Stimulated activated CD4-positive, alpha-beta T cell treated with anti-CD3 and anti-CD28 coated beads, Interleukin-15, amount 100 ng/mL, for 48 hours (primary cell): ENCODE measurements at places on chromosomes 11 and 22.

GRCh38 chr22:25876871-25877270 lies 134.9 kb downstream of the MYO18B start:
- no peak for DNase-seq

DNA sequence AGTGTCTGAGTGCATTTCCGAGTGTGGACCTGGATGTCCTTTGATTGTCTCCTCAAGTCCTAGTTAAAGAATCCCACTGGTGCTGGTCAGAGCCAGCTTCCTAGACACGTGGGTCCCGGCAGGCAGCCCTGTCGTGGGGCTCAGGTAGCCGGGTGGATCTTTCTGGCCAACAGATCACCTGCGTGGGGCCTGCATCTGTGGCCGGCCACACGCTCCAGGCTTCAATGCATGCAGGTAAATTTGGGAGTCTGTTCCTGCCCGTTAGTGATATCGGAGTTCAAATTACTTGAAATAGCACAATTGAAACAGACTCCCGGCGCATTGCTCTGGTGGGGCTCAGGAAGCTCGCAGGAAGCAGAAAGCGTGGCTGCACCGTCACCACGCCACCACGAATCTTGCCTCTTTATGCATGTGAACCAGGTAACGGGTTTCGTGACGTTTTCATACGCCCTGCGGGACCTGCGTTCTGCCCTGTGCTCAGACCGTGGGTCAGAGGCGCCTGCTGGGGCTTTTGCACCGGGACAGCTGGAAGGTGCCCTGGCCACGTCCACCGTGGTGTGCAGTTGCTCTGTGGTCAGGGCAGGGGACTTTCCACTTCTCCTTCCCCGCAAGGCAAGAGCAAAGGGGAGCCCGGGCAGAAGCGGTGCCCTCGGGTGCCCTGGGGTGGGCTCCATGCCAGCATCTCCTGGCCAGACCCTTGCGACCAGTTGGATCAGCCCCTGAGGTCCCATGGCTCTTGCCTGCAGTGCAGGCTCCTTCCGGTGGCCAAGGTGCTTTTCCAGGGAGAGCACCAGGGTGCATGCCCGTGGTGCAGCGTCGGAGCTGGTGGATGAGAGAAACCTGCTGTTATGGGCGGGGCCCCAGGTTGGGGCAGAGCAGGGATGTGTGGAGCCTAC lies 803.5 kb downstream of the BRD1 start:
- no peak for DNase-seq

GRCh38 chr11:18064450-18065054 lies 18.5 kb upstream of the TPH1 start:
- DNase-seq = no peak

- no peak for DNase-seq
These were observed 47.1 kb upstream of the PRODH start for GRCh38 chr22:18983120-18983651.

- DNase-seq = no peak
These were observed 51.3 kb upstream of the TOP3B start for GRCh38 chr22:22033803-22034468.

- DNase-seq = no peak
These were observed 395.1 kb downstream of the MN1 start for GRCh38 chr22:27406389-27406861.

GRCh38 chr11:43868852-43869567 lies 11.6 kb upstream of the ALKBH3 start:
- peak; percentile 9 for DNase-seq

DNA sequence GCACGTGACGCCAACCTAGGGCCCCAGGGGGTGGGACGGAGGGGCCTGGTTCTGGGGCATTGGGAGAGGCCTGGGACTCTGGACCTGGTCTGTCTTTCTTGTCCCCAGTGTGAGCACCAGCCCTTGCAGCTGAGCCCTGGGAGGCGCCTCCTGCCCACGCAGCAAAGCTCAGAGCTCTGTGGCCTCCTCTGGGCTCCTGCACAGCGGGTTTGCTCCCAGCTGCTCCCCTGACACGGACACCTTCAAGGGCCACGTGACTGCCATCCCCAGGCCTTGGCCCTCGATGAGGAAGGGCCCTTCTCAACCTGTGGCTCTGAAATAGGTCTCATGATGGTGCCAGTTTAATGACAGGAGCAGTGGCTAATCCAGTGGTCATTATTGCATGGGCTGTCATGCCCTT lies 31.5 kb upstream of the CCDC188 start:
- DNase-seq = no peak

DNA sequence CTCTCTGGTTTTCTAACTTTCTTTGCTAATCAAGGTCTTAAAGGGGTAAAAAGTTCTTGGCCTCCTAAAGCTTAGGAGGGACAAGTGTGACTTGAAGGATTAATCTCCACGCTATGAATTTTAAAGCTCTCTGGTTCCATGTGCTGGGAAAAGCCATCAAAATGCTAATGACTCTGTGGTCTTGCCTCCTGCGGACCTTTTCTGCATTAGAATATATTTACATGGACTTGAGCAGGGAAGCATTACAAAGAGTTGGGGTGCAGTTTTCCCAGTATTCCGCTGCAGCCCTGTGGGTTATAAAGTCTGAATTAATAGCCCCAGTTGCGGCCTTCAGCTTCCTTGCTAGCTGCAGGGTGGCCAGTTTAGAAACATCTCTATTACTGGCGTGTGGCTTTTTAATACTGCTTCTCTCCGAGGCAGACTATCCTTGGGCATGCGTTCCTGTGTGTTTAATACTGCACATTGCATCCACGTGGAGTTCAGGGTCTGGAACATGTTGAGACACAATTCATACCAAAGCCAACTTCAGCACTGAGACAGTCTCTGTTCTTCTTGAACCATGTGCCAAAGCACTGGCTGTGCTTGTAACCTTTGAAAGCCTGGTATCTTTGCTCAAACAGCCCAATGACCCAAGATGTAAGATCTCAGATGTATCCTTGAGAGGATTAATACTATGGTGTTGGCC lies 27.3 kb downstream of the TSPAN18 start:
- DNase-seq = no peak

DNA sequence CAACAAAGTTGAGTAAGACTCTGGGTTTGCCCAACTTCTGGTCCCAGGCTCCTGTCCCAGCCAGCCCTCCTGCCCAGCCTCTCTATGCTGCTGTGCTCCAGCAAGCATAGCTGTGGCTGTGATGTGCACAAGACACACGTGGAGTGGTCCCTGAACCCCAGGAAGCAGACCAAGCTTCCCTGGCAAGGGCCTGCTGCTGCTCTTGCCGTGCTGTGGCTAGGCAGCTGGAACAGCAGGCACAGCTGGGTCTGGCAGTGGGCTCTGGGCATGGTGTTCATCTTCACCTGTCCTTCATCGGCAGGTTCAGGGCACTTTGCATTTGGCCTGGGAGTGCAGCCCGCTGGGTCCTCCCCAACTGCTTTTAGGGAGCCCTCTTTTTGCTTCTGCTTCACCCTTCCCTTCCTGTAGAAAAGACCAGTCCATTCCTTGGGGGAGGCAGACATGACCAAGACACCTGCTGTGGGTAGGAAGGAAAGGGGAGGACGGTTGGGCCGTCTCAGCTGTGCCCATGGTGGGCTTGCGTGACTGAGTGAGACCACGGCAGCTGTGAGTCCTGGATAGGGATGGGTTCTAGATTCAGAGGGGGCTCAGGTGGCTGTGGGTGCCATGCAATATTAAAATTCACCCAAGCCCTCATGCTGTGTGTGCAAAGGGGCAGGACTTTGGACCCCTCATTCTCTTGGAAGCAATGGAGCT lies 26.1 kb upstream of the ETS1 start:
- no peak for DNase-seq

DNA sequence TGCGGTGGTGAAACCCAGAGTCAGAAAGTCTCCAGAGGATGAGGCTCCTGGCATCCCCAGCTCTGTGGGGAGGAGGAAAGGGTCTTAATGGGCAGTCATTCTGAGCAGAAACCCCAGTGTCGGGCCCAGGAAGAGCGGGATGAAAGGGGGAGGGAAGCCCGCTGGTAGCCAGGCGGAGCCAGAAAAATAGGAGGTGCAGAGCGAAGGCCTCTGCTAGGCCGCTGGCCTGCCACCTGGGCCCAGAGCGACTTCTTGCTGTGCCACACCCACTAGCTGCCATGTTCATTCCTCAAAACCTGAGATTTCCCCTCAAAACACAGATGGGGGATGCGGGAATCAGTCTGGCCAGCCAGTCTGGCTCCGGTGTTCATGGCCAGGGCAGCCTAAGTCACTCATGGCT lies 650 bp upstream of the POU2AF3 start:
- no peak for DNase-seq

- DNase-seq = no peak
These were observed 21.1 kb upstream of the VSTM5 start for GRCh38 chr11:93871526-93871925.

DNA sequence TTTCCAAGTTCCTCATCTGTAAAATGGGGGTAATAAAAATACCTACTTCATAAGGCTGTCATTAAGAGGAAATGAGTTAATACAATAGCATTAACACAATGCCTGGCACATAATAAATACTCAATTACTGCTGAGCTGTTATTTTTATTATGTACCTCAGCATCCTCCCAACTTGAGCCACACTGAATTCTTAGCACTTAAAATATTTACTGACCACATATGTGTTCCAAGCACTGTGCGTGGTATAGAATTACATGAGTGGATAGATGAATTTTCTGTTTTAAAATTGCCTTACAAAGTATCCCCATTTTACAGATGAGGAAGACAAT lies 139.0 kb upstream of the TIMP3 start:
- DNase-seq = no peak

DNA sequence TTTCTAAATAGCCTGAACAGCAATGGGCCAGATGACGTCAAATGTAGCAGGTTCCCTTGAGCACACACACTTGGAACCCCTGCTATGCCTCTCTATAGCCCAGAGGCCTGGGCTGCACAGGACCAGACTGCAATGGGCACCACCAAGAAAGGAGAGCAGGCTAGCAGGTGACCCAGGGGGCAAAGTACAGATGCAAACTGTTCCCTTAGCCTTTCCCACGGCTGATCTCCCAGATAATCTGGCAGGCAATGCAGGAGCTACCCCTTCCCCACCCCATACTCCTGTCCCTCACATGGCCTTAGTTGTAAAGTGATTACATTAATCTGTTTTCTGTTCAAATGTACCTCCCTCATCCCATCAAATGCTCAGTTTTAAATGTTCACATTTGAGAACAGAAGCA lies 41.3 kb downstream of the SMCO4 start:
- DNase-seq = no peak

GRCh38 chr11:4983841-4984240 lies 10.8 kb upstream of the OR51L1 start:
- DNase-seq = no peak

- no peak for DNase-seq
These were observed 34.3 kb downstream of the RCOR2 start for GRCh38 chr11:63882555-63883242.
